ENCODE measurements at places on chromosomes 3 and 15.

DNA sequence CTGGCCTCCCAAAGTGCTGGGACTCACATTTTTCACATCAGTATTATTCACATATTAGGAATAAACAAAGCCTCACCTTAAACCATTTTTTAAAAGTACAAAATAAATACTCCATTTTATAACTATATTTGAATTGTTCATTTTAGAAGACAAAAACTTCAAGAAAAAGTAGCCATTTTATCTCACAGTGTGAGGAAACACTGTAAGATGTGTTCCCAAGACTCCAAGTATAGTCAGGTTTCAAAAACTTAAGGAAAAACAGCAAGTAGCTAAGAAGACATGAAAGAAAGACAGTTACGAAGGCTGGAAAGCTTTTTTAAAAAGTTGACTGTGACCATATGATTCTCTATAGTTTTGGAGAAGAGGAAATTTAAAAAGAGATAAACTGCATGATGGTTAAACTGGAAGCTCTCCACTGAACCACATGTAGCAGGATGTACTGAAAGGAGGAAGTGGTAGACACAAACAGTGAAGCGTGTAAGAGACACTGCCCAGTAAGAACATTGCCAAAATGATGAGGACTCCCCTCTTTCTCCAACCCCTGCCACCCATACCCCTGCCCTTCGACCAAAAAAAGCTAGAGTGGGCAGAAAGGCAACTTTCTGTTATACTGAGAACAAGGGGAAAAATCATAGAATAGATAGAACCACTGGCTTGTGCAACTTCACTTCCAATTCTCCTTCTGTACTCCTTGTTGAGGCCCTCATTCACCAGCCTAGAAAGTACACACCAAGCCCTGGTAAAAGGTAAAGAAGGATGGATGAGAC, 6.2 kb upstream of the TMF1 start:
- DNase-seq: no peak

DNA sequence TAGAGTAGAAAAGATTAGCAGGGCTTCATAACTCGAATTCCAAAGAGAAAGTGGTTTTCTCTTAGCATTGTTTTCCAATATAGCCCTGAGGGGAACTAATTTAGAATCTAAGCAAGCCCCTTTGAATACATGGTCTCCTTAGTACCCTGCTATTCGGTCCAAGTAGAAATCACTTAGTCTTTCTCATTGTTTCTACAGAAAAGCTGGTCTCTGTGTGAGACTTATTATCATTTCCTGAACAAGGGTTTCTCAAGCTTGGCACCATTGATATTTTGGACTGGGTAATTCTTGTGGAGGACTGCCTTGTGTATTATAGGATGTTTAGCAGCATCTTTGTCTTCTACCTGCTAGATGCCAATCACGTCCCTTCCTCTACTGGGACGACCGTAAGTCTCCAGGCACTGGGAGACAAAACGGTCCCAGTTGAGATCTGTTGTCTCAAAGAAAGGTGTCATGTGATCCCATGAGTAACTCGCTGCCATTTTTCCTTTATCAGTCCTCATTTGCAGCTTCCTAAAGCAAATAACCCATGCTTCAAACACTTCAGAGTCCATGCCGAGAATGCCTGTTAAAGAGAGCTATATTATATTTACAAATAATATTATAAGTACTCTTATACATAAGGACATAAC, 230.7 kb upstream of the SLCO3A1 start:
- DNase-seq: no peak

DNA sequence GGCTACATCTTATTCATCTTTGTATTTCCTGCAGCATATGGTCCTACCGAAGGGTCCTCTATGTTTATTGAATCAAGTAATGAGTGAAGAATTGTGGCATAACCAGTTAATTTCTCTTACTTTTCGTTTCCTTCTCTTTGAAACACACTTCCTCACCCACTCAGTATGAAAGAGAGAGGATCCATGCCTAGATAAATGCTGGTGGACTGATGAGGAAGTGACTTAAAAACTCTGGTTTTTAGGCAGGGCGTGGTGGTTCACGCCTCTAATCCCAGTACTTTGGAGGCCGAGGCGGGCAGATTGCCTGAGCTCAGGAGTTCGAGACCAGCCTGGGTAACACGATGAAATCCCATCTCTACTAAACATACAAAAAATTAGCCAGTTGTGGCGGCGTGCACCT, 2.2 kb upstream of the MB21D2 start:
- DNase-seq: no peak

- no peak for DNase-seq
Measured at GRCh38 chr3:152183473-152183872, 85.3 kb upstream of the MBNL1 start.

- DNase-seq: no peak
Measured at GRCh38 chr15:57079446-57079845, 161.0 kb downstream of the TCF12 start.

- no peak for DNase-seq
Measured at GRCh38 chr3:169552533-169552932, 111.0 kb downstream of the MECOM start.

- DNase-seq: no peak
Measured at GRCh38 chr15:68767833-68768232, 52.9 kb downstream of the ANP32A start.

Measured in T1000 (cell line).